ENCODE measurements at places on chromosomes 6 and 20. TPM values are rescaled to one million over a fixed set of nuclear protein-coding genes. Genes with fewer than 3 reads are reported as not detected.
A peak's percentile ranks its signal among the peaks of the same experiment; 100 is the strongest.

BPIFB2 gene
- not detected for total RNA-seq

DNA sequence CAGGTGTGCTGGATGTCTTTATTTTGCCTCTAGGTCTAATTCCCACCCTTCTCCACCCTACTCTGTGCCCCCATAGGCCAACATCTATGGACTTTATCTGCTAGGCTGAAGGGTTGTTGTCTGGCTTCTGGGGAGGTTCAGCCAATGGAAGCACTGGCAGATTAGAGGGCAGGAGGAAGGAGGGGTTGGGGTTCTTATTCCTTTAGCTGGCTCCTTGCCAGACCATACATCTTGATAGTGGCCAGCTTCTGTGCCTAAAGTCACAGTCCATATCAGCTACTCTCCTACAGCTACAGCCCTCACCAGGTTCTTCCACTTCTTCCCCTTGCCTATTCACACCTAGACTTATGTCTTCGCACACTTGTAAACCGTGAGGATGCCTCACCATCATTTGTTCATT, 41.1 kb downstream of the ROS1 start:
- no peak for DNase-seq
- peaks cover 5% of the 10 kb centered on the region for H3K27me3 ChIP-seq
- no peaks in the 10 kb centered on the region for H3K36me3 ChIP-seq
- H3K27ac ChIP-seq: no peak overlapping the region

- DNase-seq: no peak
- H3K27me3 ChIP-seq: no peaks in the 10 kb centered on the region
- peaks cover 39% of the 10 kb centered on the region for H3K36me3 ChIP-seq
Measured at GRCh38 chr6:90559931-90560330, 26.9 kb downstream of the MAP3K7 start.

DNA sequence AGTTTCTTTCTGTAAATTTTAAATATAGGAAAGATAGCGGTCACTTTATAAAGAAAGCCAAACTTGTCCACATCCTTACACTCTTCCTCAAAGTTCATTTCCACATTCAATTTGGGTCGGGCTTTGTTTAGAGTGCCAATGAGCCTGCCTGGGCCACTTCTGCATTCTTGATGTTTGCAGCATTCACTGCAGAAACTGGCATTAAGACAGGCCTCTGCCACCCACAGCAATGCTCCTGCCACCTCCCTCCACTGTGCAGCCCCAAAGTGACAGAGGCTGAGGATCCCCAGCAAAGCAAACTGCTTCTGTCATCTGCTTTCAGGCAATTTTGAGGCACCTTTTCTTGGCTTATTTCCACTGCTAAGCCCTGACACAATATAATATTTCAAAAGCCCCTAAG, 61.2 kb downstream of the TNFAIP3 start:
- H3K4me1 ChIP-seq: peaks cover 24% of the 10 kb centered on the region
- H3K4me3 ChIP-seq: peak overlapping the region; percentile 62
- no peaks in the 10 kb centered on the region for H3K27me3 ChIP-seq
- H3K27ac ChIP-seq: peak overlapping the region; percentile 41
- H3K36me3 ChIP-seq: no peaks in the 10 kb centered on the region

DNA sequence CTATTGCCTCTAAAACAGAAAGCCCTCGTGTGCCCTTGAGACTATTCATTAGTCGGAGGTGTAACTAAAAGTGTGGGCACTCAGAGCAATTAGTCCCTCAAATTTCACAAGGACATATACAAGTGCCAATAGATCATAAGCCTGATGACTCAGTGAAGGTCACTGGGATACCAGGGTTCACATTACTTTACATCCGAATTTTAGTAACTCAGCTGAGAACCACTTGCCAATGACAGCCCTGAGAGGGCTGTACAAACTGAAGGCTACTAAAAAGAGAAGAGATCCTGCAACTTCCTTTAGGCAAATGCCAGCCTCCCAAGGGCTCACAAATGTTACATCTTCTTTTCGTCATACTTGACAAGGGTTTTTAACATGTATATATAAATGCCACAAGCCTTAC, 369.6 kb downstream of the TENT5A start:
- DNase-seq: no peak
- no peak overlapping the region for H3K4me3 ChIP-seq
- H3K4me1 ChIP-seq: no peaks in the 10 kb centered on the region
- no peaks in the 10 kb centered on the region for H3K27me3 ChIP-seq

GRCh38 chr20:36859282-36859555, 16.7 kb upstream of the TLDC2 start:
- no peak for DNase-seq
- H3K27ac ChIP-seq: no peak overlapping the region
- no peaks in the 10 kb centered on the region for H3K27me3 ChIP-seq
- peaks cover 5% of the 10 kb centered on the region for H3K4me1 ChIP-seq
- no peak overlapping the region for H3K4me3 ChIP-seq

GRCh38 chr6:63574554-63574900, 2.2 kb downstream of the LOC128125822 start:
- H3K27me3 ChIP-seq: no peaks in the 10 kb centered on the region
- peaks cover 28% of the 10 kb centered on the region for H3K4me1 ChIP-seq
- H3K27ac ChIP-seq: peak overlapping the region; percentile 99
- peak overlapping the region; percentile 98 for H3K4me3 ChIP-seq
- no peak for DNase-seq

DNA sequence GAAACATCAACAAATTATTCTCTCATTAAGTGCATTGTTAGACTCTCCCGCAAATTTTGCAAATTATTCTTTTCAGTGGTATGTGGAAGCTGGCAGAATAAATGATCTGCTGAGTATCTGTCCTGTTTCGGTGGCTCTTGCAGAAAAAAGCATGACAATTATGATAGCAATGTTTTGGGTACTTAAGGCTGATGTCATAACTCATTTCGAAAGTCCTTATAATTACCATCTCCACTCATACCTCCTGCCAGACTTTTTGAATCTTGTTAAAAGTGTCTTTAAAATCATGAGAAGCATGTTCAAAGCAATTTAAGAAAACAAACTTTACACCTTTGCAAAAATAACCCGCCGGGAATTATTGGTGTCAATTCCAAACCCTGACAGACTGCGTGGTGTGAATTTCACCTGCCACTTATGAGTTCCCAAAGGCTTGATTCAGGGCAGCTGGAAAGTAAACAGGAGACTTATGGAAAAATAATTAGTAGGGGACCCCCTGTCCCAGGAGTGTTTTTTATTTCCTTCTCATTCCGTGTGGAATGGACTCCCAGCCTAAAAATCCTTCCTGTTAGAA, 87.6 kb upstream of the E2F3 start:
- H3K27ac ChIP-seq: no peak overlapping the region
- no peaks in the 10 kb centered on the region for H3K4me1 ChIP-seq
- H3K36me3 ChIP-seq: no peaks in the 10 kb centered on the region
- no peak overlapping the region for H3K4me3 ChIP-seq
- H3K27me3 ChIP-seq: peaks cover 3% of the 10 kb centered on the region

DNA sequence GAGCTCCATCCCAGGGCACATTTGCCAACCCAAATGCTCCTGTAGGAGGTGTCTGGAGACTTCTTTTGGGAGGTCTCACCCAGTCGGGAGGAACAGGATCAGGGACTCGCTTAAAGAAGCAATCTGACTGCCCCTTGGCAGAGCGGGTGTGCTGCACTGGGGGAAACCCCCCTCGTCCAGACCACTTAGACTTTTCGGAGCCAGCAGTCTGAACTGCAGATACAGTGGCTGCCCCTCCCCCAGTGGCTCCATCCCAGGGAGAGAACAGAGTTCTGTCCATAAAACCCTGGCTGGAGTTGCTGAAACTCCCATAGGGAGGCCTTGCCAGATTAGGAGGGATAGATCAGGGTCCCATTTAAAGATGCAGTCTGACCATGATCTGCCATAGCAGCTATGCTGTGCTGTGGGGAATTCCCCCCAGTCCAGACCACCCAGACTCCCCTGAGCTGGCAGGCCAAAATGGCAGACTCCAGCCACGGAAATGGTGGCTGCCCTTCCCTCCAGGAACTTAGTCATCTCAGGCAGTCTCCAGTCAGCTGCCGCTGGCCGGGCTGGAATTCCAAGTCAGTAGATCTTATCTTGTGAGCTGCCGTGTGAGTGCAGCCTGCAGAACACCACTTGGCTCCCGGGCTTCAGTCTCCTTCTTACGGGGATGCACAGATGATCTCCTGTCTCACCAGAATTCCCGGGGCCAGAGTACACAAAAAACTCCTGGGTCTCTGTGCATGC, 278.1 kb upstream of the SASH1 start:
- no peaks in the 10 kb centered on the region for H3K4me1 ChIP-seq
- no peaks in the 10 kb centered on the region for H3K36me3 ChIP-seq
- DNase-seq: no peak
- no peak overlapping the region for H3K4me3 ChIP-seq
